ENCODE measurements at places on chromosomes 7 and 10.

- peak; percentile 48 for DNase-seq
Observed at GRCh38 chr10:11742009-11742778, at the start of gene ECHDC3. ECHDC3 (plus strand) TSS chr10:11742382; CDS start chr10:11742577, 195 bp downstream.

GRCh38 chr7:158685693-158686092 lies 18.9 kb downstream of the NCAPG2 start:
- no peak for DNase-seq

- no peak for DNase-seq
Observed at GRCh38 chr7:73427902-73428787, 5.4 kb upstream of the FZD9 start.

- no peak for DNase-seq
Observed at GRCh38 chr10:98415731-98416119, 743 bp upstream of the PYROXD2 start.

DNA sequence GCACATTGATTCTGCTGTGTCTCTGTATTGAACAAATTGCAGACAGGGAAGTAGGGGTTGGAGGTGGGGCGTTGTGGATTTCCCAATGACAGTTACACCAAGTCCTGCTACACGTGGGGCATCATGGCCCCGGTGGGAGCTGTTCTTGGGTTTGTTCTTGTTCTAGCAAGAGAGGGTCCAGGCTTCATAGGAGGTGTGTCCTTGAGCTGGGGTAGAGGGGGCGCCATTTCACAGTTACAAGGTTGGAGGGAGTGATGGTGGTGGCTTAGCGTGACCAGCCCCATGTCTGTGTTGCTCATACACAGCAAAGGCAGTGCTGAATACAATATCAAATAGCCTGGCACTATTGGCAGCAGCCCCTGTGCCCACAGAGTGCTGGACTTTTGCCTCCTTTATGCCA lies 15.7 kb downstream of the SH2D4B start:
- no peak for DNase-seq

GRCh38 chr10:83965473-83965872 lies 173.8 kb upstream of the GHITM start:
- DNase-seq, result no peak

GRCh38 chr7:125934955-125935354 lies 1005.3 kb upstream of the POT1 start:
- DNase-seq, result no peak

GRCh38 chr10:1874533-1874932 lies 137.2 kb upstream of the ADARB2 start:
- no peak for DNase-seq

All from CD4-positive, alpha-beta T cell treated with Interleukin-6 at 100 ng/mL for 8 hours (primary cell).